Left renal cortex interstitium (tissue), 4 donors: ENCODE measurements at places on chromosomes 5 and 9. TPM values are rescaled to one million over a fixed set of nuclear protein-coding genes. Genes with fewer than 3 reads are reported as not detected.

Gene CPEB4
- 39.0 TPM for polyA plus RNA-seq

Gene RANBP3L
- 7.3 TPM for polyA plus RNA-seq

Gene GARIN3
- polyA plus RNA-seq, result not detected

Gene PKD2L2
- polyA plus RNA-seq, result 0.46 TPM

Gene PKN3
- polyA plus RNA-seq, result 12.1 TPM
